ENCODE measurements at places on chromosomes 13 and 19.

GRCh38 chr13:79525064-79525857 lies 44.3 kb downstream of the NDFIP2 start:
- DNase-seq: no peak

DNA sequence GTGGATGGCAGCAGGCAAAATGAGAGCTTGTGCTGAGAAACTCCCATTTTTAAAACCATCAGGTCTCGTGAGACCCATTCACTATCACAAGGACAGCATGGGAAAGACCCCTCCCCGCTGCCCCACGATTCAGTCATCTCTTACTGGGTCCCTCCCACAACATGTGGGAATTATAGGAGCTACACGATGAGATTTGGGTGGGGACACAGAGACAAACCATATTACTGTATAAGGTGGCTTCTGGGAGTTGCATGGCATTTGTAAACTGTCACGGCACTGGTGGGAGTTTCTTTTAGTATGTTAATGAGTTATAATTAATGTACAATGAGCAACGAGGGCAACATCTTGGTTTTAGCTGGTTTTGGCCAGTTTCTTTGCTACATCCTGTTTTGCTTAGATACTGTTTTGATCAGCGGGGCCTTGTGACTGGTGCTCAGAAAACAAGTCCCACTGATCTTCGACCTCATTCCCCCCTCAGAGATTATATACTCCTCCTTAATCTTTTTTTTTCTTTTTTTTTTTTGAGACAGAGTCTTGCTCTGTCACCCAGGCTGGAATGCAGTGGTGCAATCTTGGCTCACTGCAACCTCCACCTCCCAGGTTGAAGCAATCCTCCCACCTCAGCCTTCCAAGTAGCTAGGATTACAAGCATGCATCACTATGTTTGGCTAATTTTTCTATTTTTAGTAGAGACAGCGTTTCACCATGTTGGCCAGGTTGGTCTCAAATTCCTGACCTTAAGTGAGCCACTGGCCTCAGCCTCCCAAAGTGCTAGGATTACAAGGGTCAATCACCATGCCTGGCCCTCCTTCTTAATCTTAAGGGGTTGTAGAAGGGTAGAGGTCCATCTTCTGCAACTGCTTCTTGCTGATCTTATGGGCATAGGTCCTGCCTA lies 21.3 kb upstream of the ZNF599 start:
- DNase-seq: no peak

DNA sequence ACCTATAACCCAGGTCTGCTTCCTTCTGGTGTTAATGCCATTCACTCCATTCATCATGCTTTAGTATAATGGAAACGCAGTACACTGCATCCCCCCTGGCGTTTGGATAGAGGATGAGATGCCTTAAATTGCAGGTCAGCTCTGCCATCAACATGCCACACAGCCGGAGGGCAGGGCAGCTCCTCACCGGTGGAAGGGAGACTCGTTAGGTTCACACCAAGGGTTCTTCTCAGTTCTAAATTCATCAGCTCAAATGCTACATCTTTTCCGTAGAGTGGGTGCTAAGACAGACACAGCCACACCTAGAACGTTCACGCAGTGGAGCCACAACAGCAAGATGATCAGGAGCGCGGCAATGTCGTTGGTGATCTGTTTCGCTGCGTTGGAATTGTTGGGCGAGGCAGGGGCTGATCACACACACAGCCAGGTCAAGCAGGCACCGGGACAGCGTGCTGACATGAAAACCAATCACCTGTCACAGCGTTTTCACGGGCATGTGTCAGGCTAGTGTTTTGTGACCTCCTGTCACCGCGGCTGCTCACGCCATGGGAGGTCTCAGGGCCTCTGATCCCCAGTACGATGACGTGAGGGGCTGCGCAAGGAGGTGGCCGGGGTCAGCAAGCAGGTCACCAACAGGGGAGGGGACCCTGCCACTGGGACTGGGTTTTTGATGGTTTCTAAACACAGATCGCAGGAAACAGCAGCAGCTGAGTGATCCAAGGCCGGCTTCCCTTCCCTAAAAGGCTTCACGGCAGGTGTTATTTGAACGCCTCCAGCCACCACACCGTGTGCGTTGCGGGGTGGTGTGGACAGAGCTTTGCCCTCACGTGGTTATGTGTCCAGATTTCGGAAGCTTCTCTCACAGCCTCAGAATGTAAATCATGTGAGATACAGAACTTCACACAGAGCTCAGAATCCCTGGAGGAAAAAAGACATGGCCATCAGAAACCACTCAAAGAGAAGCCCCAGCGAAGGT lies 94.3 kb upstream of the IRS2 start:
- no peak for DNase-seq

DNA sequence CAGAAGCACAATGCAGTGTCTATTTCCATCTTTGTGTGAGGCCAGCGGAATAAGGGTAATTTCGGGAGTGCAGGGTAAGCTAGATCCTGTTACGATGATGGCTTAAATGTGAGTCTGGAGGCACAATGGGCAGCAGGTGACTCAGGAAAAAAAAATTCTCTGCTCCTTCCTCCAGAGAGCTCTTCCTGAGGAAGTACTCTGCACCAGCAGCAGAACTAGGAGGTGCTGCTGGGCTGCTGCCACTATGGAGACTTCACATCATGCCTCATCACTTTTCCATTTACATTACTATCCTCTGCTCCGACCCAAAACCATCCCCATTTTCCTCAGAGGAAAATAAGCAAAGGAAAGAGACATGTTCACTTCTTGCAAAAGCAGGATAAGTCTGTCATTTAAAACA lies 282.0 kb downstream of the DNAJC15 start:
- DNase-seq: no peak

DNA sequence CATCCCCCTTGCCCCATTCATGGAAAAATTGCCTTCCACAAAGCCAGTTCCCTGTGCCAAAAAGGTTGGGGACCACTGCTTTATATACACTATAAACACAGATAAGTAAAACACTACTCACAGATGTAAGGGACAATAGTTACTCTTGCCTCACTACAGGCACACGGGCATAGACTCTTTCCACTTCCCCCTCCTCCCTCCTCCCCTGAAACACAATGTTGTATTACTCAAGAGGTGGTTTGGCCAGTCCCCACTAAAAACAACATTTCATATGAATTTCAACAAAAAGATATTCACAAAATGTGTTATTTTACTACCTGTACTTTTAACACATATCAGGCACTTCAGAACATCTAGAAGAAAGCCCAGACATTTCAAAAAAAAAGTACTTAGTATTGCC lies 45.1 kb downstream of the EPSTI1 start:
- DNase-seq: no peak

GRCh38 chr19:51800473-51801244 lies 5.7 kb downstream of the FPR3 start:
- no peak for DNase-seq

DNA sequence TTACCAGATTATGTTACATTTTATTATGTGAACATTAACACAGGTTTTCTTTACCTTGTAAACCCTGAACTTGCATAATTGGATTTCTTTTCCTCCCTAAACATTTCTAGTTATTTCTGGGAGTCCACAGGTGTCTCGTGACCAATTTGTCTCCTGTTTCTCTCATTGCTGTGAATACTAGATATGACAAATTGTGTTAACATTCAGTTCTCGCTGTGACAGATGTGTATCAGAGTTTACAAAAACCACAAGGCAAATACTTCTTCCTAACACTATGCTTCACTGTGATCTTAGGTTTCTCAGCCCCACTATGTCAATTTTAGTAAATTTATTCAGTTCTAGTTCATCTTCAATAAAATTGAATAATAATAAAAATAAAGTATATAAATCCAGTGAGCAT lies 1554.9 kb downstream of the EFNB2 start:
- DNase-seq: no peak

- DNase-seq: no peak
These were observed 1757.8 kb downstream of the PCDH9 start for GRCh38 chr13:65472336-65472735.

GRCh38 chr19:32372726-32373517 lies 27.5 kb downstream of the ZNF507 start:
- no peak for DNase-seq

DNA sequence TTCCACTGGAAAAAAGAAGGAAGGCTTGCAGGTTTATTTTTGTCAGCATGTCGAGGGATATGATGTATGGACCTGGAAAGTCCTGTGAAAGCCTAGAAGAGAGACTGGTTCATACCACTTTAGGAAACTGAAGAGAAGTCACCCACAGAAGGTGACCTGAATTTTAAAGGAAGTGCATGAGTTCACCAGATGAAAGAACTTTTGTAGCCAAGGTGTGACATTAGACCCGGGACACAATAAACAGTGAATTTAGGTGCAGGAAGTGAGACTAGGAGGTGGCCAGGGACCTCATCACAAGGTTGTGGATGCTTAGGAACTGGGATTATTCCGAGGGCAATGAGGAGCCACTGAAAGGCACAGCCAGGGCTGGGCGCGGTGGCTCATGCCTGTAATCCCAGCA lies 79.1 kb downstream of the ZNF429 start:
- no peak for DNase-seq
